Uterus (tissue), 4 donors: ENCODE measurements at places on chromosomes 1 and 21. TPM values are rescaled to one million over a fixed set of nuclear protein-coding genes. Genes with fewer than 3 reads are reported as not detected.

DNA sequence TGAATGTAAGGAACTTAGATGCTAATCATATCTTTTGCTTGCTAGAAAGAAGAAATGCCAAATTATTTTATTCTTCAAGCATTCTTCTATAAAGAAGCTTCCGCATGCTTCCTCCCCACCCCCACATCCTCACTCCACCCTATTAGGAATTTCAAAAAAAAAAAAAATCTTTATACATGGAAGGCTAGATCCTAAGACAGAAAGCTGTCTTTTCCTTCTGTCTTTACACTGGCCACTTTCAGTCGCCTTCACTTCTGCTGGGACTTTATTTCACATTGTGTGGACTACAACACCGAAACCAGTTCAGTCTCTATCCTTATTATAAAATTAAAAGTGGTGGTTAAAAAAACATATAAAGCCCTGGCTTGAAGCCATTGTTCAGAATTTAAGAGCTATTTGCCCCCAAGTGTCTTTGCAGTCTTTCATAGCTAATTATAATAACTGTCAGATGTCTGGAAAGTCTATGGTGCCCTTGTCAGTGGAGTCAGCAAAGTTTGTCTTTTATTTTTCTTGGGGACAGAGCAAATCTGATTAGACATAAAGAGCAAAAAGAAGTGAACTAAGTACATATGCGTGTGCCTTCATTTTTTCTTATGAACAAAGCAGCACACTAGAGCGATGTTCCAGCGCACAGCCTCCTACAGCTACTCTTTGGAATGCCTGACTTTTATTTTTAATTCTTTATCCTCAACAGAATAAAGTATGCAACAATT lies 297.7 kb downstream of the PTPRC start:
- no peak for DNase-seq

- peak; percentile 30 for DNase-seq
Observed at GRCh38 chr1:2215329-2215728, 12.8 kb upstream of the SKI start.

HJV gene
- not detected for total RNA-seq

DNA sequence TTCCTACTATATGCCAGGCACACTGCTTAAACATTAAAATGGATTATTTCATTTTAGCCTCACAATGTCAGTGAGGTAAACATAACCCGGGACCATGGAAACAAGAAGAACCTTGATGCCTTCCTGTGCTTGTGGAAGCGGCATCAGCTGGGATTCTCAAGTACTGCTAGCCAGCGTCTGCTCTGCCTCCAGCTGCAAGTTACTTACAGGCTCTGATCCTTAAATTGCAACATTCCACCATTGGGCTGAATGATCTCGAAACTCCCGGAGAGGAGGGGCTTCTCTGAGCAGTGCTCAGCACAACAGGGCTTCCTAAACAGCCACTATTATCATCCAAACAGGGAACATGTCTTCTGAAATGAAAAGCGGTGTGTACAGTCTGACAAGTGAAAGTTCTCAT lies 6.7 kb upstream of the MAN1C1 start:
- no peak for DNase-seq

DNA sequence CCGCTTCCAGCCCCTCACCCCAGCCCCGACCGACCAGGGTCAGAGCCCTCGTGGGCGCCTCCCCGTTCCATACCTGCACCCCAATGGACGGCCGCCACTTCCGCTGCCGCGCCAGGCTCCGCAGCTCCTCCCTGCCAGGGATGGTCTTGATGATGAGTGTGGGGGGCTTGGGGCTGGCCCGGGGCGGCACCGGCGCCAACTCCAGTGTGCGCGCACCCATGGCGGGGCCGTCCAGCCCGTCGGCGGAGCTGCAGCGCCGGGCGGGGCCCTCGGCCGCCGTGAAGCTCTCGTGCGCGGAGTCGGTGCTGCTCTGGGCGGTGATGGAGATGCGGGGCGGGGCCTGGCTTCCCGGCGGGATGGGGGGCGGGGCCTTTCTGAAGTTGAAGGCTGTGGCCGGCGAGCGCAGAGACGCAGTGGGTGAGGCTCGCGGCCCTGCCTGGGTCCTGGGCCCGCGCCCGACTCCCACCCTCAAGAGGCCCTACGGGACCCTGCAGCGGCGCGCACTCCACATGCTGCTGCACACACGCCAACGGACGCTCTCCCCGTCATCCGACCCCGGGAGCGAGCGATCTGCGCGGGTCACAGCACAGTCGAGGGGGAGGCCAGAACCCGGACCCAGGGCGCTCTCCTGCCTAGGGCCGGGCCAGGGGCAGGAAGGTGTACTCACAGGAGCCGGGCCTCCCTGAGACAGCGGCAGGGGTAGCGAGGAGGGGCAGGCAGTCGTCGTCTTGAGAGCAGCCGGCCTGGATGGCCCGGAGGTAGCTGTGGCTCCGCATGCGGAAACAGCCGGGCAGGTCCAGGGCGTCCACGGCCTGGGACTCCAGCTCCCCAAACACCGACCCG lies 26.1 kb upstream of the SMIM12 start:
- DNase-seq, result peak; percentile 32

ARHGAP30 gene
- 3.4 TPM for total RNA-seq

DNA sequence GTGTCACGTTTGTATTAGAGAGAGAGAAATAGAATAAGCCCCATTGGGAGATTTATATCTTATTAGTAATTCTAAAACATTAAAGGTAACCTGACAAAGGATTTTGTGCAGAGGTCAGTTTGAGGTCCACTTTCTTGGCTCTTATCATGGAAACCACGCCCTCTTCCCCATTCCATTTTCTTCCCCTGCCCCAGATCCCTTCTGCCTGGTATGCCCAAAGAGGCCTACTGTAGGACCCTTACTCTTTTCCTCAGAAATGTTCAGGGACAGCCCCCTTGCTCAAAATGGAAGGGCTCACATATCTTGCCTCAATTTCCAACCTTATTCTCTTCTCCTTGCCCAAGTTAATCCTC lies 9.6 kb downstream of the CCDC185 start:
- no peak for DNase-seq
